Skeletal muscle cell (primary cell): ENCODE measurements at places on chromosomes 11 and 22.

- DNase-seq: no peak
Observed at GRCh38 chr22:42347281-42347824, 76.9 kb upstream of the TCF20 start.

GRCh38 chr11:132681971-132682370 lies 850.3 kb downstream of the OPCML start:
- no peak for DNase-seq

DNA sequence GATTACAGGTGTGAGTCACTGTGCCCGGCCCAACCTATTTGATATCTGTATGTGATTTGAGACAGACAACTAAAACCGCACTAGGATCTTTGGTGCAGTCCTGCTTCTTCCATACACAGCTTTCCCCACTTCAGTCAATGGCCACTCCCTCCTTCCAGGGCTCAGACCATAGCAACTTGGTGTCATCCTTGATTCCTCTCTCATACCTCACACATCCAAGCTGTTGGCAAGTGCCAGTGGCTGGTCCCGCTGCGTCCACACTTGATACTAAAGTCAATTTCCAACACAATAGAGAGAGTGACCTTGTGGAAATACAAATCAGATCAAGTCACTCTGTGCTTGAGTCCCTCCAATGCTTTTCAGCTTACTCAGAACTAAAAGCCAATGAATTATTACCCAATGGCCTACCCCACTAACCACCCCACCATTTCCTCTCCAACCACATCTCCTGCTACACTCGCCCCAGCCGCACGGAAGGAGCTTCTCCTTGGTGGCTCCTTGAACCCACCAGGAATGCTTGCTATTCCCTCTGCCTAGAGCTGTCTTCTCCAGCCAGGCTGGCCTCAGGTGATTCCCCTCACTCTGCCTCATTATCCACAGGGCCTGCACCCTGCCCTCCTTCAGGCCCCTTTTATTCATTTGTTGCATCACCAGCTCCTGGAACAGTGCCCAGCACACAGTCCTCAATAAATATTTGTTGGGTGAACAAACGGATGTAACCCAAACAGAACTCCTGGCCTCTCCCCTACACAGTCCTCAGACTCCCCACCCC lies 12.9 kb downstream of the ABTB2 start:
- DNase-seq: peak; percentile 63

DNA sequence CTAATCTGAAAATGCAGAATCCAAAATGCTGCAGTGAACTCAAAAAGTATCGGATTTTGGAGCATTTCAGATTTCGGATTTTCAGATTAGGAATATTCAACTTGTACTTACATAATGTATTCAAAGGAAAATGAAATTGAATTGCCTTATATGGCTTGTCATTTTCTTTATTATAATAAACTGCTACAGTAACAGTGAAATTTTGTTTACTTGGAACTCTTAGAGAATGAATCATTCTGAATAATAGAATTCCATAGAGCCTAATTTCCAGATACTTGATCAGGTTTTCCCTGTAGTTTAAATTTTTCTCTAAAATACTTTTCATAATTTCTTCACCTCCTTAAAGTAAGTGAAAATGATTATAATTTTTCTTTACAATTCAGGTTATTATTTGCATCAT lies 17.3 kb downstream of the TTC17 start:
- DNase-seq: no peak

GRCh38 chr22:45544588-45545170 lies 42.0 kb downstream of the FBLN1 start:
- no peak for DNase-seq

GRCh38 chr11:88259431-88259830 lies 78.1 kb downstream of the CTSC start:
- no peak for DNase-seq

- no peak for DNase-seq
Observed at GRCh38 chr11:85823816-85824215, 12.9 kb upstream of the SYTL2 start.

DNA sequence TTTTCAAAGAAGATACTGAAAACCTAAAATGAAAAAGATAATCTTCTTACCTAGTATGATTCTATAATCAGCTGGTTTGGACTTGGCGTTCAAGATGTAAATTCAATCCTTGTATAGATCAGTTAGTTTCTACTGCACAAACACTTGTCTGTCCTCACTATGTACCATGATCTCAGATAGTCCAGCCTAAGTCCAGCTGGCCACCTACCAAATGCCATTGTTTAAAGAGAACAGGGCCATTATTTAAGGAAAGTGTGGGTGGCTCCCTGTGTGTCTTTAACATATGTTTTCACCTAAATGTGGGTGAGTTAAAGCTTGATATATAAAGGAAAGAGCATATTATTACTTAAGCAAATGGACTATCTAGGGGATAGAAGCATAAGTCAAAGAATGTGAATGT lies 38.6 kb downstream of the BLID start:
- DNase-seq: no peak

DNA sequence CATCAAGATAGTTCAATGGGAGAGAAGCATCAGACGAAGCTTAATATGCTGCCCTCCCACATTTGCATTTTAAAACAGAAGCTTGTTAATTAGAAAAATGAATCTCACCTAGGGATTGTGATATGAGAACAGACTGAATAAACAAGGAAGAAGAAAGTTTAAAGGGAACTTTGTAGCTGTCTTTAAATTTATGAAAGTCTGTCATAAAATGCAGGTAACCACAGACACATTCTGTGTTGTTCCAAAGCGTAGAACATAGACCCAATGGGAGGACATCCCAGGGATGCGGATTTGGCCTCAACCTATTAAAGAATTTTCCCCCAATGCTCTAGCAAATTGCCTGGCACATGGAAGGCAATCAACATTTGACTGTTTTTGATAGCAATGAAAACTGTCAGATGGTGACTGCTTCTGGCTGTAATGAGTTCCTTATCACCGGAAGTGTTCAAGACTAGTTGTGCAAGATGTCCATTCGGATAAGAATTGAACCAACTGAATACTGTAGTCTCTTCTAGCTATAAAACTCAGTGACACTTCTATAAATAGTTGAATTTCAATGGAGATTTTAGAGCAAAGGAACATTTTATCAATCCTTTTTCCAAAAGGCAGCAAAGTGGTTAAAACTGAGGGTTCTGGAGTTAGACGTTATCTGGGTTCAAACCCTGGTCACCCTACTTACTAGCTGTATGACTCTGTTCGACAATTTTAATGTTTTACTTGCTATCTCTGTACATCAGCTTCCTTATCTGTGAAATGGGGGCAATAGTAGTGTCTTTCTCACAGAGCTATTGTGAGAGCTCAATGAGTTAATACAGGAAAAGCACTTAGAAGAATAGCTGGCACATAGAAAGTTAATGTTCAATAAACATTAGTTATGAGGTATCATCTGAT lies 64.9 kb downstream of the LIF start:
- DNase-seq: no peak

DNA sequence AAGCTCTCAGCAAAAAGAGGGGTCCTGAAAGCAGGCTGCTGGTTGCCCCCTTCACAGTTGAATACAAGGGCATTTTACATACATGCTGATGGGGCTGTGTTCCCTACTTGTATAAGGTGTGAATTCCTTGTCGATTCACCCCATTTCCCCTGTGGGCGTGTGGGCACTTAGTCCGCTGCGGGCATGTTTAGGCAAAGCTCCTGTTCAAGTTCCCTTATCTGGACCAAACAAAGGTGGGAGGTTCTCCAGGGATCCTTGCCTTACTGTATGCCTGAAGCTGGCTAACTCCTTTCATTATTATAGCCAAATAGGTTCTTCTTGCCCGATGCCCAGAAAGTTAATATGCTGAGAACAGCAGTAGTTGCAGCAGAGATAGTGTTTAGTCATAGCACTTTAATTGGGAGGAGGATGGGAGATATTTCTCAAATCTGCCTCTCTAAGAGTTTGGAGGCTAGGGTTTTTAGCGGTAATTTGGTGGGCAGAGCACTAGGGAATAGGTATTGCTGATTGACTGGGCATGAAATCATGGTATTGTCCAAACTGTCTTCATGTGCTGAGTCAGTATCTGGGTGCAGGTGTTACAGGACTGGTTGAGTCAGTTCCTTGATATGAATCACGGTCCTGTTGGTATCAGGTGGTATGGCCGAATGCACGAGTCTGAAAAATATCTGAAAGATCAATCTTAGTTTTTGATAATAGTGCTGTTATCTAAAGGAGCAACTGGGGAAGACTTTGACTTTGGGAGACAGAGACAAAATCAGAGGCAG lies 32.7 kb downstream of the METTL15 start:
- DNase-seq: no peak

GRCh38 chr11:2519517-2519861 lies 74.7 kb downstream of the KCNQ1 start:
- no peak for DNase-seq

DNA sequence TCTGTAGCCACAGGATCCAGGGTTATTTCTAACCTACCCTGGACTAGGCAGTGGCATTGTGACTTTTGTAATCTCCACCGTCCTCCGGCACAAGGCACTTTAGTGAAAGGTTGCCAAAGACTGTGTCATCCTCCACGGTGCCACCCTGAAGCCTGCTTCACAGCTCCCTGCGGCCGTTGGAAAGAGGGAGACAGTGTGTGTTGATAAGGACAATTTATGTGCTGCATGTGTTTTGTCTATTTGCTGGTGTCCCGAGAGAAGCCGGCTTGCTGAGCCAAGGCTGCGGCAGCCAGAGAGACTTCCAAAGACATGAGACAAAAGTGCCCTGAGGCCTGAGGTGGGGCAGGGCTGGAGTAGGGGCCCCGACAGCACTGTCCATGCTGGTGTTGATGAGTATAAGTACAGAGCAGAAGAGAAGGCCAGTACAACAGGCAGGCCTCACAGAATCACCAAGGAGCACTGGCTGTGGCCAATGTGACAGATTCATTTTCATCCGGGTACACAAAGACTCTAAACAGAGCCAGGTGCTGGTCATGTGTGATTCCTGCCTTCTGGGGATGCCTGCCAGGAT lies 40.9 kb downstream of the GALNT18 start:
- DNase-seq: no peak

- DNase-seq: no peak
Observed at GRCh38 chr11:95182397-95182796, 48.6 kb downstream of the SESN3 start.

DNA sequence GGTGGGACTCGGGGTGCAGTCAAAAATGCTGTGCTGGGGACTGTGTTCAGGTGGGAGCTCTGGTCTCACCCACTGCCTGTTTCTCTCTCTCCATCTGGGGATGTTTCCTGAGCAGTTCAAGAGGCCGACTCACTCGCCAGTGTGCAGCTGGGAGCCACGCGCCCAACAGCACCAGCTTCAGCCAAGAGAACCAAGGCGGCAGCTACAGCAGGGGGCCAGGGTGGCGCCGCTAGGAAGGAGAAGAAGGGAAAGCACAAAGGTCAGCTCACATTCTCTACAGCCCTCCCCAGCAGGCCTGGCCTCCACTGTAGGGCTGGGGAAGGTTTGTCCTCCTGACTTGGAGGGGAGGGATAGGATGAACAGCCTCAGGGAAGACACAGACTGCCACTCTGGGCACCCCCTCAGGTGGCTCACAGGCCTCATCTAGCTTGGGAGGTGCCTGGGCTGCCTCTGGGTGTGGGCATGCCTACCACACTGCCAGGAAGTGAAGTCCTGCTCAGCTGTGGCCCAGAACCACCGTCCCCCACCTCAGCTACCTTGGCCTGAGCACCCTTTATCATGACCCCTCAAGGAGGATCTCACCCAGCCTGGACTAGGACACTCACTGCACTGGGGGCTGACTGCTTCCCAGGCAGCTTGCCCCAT lies 13.0 kb downstream of the TUB start:
- no peak for DNase-seq

DNA sequence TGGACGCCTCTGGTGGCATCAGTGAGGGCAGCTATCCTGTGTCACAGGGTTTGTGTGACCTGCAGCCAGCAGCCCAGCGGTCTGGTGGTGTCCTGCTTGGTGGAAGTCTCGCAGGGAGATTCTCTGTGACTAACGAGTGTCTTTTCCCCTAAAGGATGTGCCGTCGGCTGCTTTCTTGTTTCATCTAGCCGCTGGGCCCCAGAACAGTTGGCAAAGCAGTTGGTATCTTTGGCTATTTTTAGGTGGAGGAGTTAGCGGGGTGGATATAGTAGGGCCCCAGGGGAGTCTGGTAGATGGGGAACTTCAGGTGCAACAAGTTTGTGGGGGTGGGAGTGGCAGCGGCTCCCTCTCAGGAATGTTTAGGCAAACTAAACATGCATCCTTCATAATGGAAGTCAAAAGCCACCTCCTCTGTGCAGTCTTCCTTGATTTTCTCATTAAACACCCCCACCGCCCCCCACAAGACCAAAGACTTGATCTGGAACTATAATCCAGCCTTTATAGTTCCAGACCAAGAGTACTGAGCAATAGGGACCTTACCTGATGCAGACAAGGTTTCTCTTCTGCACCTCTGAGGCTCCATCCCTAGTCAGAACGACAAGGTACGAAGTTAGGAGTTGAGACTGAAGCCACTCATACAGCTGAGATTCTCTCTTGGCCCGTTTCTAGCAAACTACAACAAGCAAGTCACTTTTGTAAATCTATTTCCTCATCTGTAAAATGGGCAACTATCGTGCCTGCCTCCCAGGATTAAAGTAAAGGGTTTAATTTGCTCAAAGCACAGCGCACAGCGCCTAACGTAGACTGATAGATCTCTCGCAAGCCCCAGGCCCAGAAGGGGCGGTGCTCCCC lies 1.1 kb upstream of the PELI3 start:
- no peak for DNase-seq

GRCh38 chr11:105236664-105237063 lies 97.1 kb upstream of the CARD18 start:
- no peak for DNase-seq

DNA sequence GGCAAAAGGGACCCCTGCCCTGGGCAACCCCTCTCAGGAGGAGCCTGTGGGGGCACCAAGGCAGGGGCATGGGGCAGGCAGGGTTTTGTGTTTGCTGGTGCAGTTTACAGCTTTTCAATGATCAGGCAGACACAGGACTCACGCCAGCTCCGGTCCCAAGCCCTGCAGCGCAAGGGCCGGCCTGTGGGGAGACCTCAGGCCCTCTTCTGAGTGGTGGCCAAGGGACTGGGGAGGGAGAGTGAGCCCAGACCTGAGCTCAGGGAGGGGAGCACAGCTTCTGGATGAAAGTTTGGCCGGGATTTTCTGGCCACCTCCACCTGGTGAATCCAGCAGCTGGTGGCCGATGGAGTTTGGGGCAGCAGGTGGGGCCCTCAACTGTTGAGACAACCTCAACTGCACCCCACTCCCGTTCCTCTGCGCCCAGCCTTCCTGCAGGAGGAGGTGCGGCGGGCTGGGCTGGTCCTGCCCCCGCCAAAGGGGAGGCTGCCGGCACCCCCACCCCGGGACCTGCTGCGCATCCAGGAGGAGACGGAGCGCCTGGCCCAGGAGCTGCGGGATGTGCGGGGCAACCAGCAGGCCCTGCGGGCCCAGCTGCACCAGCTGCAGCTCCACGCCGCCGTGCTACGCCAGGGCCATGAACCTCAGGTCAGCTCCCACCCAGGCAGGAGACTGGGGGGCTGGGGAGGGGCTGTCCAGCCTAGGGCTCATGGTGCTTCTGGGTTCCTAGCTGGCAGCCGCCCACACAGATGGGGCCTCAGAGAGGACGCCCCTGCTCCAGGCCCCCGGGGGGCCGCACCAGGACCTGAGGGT lies 3.6 kb downstream of the TCIRG1 start:
- DNase-seq: no peak

GRCh38 chr22:38429499-38430068 lies 25.4 kb downstream of the KCNJ4 start:
- no peak for DNase-seq
